Temporal lobe (tissue), 4 donors: ENCODE measurements at places on chromosomes 6 and 20. TPM values are rescaled to one million over a fixed set of nuclear protein-coding genes. Genes with fewer than 3 reads are reported as not detected.

The TMEM244 gene
- 1.2 TPM for total RNA-seq

The UNC5CL gene
- 0.25 TPM for total RNA-seq

The IMPG1 gene
- not detected for total RNA-seq

The CALHM6 gene
- 3.9 TPM for total RNA-seq

The CST5 gene
- total RNA-seq = not detected

The ENPP1 gene
- total RNA-seq = 0.74 TPM

The SOD2 gene
- 35.4 TPM for total RNA-seq

The ENPP5 gene
- 4.7 TPM for total RNA-seq

The LKAAEAR1 gene
- total RNA-seq = 0.74 TPM

The VNN1 gene
- total RNA-seq = not detected

The PREX1 gene
- 16.0 TPM for total RNA-seq

The GPX5 gene
- total RNA-seq = not detected

The SLC52A3 gene
- total RNA-seq = 0.49 TPM

The PDCD2 gene
- total RNA-seq = 32.5 TPM

The C6orf120 gene
- 15.7 TPM for total RNA-seq

The CDH4 gene
- total RNA-seq = 25.6 TPM

The MLN gene
- total RNA-seq = not detected

The SLC13A3 gene
- 7.9 TPM for total RNA-seq

The IRAK1BP1 gene
- 15.0 TPM for total RNA-seq

The LSM2 gene
- total RNA-seq = 10.3 TPM
